ENCODE measurements at places on chromosomes 3 and 15.

DNA sequence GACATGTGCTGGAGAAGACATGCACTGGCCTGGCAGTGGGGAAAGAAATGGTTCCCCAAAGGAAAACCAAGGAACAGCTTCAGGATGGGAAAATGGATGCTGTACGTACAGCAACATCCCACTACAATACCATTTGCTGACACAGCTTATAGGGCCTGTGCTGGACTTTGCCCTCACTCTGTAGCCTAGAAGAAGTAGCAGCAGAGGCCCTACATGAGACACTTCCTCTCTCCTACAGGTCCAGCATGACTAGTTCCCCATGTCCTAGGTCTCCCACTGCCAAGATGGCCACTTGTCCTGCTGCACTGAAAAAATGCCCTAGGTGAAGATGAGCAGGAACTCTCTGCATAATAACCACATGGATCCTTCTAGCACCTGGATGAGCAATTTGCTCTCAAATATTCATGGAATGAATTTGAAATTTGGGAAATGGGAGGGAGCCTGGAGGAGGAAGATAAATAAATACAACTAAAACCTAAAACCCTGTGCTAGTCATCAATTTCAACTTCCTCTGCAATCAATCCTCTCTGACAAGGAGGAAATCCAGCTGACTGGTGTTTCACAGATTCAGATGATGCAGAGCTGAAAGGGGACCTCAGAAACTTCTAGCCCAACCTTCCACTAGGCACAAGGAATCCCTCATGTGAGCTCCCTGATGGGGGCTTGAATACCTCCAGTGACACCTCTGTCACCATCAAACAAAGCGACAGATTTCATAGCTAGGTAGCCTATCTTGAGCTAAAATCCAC lies 514.3 kb upstream of the PPP2R3A start:
- DNase-seq: no peak

- no peak for DNase-seq
Observed at GRCh38 chr3:127844326-127844942, 22.1 kb upstream of the MGLL start.

DNA sequence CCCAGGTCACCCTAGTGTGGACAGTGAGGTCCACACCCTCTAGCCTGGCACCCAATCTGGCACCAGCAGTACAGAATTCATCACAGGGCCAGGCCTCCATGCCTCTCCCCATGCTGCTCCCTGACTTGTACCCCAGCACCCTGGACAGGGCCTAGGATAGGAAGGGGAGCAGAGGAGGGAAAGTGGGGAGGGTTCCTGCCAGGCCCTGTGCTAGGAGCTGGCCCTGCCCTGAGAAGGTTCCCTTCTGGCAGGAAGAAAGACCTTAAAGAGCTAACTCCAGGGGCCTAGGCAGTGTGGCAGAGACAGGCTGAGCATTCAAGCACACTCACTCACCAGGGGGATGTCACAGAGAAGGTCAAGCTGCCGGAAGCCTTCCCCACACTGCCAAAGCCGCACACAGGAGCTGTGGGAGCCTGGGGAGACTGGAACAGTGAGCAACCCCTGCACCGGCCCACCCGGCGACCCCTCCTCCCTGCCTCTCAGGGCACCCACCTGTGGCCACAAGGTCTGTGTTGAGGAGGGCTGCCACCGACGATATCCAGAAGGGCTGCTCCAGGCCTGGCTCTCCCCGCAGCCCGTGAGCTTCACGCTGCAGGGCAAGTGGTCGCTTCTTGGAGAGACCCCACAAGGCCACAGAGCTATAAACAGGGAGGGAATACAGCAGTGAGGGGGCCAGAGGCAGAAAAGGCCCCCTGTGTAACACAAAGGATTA lies 7.4 kb downstream of the RRP9 start:
- DNase-seq: no peak

- DNase-seq: no peak
Observed at GRCh38 chr3:152069871-152070270, 196.4 kb downstream of the SUCNR1 start.

- no peak for DNase-seq
Observed at GRCh38 chr3:119524931-119525662, 26.8 kb downstream of the TIMMDC1 start.

DNA sequence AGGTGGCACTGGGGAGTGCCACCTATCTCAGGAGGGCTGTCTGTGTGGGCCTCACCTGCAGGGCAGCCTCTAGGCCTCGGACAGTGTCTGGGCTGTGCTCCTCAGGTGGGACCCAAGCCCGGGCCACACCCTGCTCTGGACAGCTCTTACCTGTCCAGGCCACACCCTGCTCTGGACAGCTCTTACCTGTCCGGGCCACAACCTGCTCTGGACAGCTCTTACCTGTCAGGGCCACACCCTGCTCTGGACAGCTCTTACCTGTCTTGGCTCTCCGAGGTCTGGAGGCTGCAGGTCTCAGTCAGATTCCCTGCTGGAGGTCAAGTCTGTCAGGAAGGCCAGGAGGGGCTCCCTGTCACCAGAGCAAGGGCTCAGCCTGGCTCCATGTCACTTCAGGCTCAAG lies 80.6 kb downstream of the LINGO1 start:
- DNase-seq: no peak

- no peak for DNase-seq
Observed at GRCh38 chr3:78641703-78642102, 1126.1 kb downstream of the ROBO1 start.

- no peak for DNase-seq
Observed at GRCh38 chr3:126111126-126111551, 27.2 kb upstream of the SLC41A3 start.

DNA sequence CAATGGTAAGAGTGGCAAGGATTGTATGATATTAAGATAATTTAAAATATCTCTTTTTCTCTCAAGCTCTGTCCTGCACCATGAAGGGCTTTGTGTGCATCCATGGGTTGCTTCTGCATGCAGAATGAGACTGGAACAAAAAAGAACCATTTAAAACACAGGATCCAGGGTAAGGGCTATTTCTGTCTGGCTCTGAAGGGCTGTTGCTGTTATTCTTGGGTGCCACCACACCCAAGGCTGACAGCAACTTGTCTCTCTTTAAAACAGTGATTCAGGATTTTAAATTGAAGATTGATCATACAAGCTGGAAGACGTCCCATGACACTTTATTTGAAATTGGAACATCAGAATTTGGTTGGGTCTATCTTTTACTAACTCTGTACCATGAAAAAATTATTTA lies 268.8 kb upstream of the CNTN3 start:
- DNase-seq: no peak

GRCh38 chr3:57128826-57129667 lies 36.1 kb downstream of the IL17RD start:
- no peak for DNase-seq

DNA sequence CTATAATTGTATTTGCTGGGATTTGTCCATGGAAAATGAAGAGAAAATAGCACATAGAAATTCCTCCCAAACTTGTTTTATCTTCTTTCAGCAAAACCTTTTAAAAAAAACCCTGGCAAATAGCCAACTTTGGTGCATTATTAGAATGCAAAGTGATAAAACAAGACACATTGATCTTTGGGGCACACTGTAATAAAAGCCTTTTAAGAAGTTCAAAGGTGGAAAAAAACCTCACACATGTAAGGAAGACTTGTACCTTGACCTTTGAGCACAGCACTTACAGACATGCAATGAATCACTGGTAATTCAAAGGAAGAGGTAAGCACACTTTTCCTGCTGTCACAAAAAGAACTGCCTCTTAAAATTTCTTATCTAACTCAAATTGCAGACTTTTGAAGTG lies 8.0 kb upstream of the MORC1 start:
- DNase-seq: no peak

- DNase-seq: no peak
Observed at GRCh38 chr15:87858651-87859050, 397.9 kb downstream of the NTRK3 start.

Data from stimulated activated CD4-positive, alpha-beta T cell treated with anti-CD3 and anti-CD28 coated beads, Interleukin-2, amount 100 ng/mL, for 48 hours (primary cell).